ENCODE measurements at places on chromosomes 2 and 18.
A peak's percentile ranks its signal among the peaks of the same experiment; 100 is the strongest.

GRCh38 chr18:36283448-36283847 lies 14.1 kb upstream of the FHOD3 start:
- no peak for DNase-seq

GRCh38 chr2:77834360-77835002 lies 312.3 kb upstream of the LRRTM4 start:
- DNase-seq = no peak

DNA sequence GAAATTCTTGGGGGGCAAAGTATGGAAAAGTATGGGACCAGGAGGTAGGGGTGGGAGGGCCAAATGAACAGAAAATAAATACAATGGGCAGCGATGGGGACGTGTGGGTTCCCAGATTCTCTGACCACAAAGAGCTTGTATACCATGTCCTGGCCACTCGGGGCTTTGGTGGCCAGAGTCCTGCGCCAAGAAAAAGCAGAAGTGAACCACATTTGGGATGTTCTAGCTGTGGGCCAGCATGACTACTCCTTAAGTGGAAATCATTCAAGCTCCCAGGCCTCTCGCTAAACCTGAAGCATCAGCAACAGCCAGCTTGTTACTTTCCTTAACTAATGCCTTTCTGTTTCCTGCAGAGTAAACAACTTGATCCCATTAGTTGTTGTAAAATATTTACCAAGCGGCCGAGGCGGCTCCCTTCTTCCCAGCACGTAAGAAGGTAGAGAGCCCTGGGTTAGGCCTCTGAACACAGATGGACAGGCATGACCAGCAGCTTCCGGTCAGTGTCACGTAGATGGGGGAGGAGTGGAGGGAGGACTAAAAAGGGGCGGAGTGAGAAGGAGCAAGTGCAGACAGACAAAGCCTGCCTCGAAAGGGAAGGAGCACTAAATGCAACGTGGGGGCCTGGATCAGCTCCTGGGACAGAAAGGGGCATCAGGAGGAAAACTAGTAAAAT lies 88.2 kb downstream of the GALNT14 start:
- no peak for DNase-seq

DNA sequence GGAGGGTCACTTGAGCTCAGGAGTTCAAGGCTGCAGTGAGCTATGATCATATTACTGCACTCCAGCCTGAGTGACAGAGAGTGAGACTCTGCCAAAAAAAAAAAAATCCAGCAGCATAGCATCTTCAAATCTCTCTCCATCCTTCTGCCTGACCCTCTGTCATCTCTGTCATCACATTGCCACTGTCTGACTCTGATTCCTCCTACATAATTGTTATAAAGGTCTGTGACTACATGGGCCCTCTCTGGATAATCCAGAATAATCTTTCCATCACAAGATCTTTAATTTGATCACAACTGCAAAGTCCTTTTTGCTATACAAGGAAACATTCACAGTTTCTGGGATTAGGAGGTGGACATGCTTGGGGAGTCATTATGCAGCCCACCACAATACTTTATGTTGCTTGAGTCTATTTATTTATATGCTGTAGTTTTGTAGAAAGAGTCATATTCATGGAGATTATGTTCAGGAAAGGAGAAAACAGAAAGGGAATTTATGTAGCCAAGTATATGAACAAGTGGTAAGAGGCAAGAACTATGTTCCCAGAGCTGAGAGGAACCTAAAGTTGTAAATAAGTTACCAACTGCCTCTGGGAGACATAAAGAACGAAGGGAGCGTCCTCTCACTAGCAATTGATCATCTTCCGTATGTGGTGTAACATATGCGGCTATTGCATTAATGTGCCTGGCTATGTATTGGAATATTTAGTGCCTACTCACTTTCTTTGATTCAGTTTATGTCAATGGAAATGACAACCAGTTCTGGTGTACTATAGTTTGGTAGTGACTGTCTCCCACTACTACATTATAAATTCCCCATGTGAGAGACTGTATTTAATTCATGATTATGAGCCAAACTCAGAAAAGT lies 21.5 kb downstream of the RND3 start:
- no peak for DNase-seq

DNA sequence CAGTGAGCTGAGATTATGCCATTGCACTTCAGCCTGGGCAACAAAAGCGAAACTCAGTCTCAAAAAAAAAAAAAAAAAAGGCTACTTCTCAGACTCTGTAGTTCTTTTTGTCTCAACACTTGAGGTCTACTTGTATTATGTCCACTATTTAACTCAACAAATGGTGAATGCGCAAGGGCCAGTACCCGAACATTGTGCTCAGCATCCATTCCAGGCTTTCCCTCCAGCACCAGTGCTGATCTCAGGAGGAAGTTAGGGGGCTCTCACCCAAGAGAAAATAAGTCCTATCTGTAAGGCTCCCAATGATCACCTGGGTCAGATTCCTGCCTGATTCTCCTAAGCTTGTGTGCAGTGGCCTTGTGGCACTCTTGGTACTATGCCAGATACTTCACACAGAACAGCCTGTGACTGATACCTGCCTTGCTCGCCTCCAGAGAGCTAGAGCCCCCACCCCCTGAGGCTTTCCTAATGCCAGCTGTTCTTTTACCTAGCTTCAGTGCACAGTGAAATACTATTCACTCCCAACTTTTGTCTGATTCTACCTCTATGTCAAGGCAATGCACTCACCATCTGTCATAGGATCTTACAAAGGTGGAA lies 74.9 kb downstream of the INO80D start:
- no peak for DNase-seq

- peak; percentile 18 for DNase-seq
Measured at GRCh38 chr2:142868229-142868762, 9.2 kb upstream of the KYNU start.

DNA sequence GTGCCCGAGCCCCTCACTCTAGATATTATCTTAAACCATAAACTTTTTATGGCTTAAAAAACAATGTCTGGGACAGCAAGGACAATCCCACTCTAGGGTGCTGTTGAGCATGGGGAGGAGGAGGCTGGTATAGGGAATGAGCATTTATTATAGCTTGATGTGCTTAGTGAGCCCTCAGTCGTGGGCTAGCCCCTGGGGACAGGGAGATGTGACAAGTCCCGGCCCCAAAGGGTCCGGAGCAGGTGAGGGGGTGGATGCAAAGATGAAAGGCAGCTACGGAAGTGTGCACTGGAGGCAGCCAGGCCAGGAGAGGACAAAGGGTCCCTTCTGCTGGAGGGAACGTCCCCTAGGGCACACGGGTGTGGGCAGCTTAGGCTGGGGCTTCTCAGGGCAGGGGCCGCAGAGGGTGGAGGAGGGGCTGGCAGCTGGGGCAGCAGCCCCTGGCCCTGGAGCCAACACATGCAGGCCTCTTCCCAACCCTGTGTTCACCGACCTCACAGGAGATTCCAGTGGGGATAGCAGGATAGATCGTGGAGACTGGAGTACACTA lies 106.3 kb upstream of the GPC1 start:
- no peak for DNase-seq

- no peak for DNase-seq
Measured at GRCh38 chr2:13006426-13006825, 289.7 kb downstream of the TRIB2 start.

DNA sequence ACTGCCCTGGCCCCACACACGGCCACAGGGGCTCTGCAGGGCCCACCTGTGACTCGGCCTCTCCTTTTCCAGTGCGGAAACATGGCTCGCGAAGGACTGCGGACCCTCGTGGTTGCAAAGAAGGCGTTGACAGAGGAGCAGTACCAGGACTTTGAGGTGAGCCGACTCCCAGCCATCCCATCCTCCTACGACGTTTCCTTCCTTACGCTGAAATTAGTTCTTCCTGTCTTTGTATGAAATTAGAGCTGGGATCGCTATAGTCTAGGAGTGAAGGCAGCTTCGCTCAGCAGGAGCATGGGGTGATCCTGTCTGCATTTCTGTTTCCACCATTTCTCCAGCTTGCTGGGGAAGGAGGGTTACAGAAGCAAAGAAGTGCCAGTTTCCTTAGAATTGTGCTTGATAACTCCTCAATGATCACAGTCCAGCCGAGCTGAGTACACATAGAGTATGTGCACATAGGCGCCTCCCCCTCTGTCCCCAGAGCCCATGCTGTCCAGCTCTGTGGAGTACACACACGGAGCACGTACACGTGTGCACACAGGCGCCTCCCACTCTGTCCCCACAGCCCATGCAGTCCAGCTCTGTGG lies 59.1 kb upstream of the NFATC1 start:
- no peak for DNase-seq

DNA sequence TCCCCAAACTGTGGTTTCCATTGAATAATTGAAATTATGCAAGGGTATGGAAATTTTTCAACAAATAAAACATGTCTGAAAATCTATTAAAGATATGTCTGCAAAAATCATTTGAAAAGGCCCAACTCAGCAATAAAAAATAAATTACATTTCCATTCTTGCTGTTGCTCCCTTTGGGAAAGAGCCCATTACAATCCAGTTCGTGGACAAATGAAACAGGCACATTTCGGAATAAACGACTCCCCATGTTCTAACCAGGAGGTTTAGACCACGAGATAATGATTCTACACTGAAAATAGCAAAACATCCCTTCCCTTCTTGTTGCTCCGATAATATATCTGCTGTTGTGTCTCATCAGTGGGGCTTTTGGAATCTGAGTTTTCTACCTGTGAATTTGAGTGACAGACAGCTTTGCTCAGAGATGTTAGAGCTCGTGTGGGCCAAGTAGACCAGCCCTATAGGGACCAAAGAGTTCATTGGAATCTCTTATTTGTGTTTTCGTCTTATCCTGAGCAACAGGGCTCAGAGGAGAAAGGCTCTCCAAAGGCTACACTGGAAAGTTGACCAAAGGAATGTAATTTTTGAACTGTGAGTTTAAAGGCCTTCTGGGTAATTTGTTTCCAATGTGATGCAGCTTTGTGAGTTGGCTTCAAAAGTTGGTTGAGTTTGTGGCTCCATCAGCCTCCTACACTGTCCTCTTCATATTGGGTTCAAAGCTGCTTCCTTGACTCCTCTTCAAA lies 119.5 kb downstream of the ACTR3 start:
- DNase-seq = no peak

GRCh38 chr2:98985905-98986666 lies 50.1 kb upstream of the CRACDL start:
- DNase-seq = no peak

GRCh38 chr2:223057569-223057968 lies 5.6 kb downstream of the KCNE4 start:
- no peak for DNase-seq

- no peak for DNase-seq
Measured at GRCh38 chr18:5851998-5852397, 43.3 kb downstream of the TMEM200C start.

GRCh38 chr2:59389240-59389639 lies 1148.1 kb upstream of the FANCL start:
- no peak for DNase-seq

DNA sequence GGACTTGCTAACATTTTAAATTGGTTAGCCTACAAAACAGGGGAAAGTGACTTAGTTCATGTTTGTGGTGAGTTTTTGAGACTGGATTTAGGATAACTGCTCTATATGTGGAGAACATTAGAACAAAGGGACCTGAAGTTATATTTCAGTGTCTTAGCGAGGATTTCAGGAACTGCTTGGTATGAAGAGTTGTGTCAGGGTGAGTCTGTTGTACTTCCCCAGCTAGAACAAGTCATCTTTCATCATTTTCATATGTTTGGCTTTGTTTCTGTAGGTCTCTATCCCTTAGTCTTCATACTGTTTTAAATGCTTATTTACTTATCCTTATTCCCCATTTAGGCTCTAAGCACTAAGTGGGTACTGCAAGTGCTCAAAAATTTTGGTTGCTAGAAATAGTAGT lies 41.9 kb downstream of the KCMF1 start:
- DNase-seq = no peak

DNA sequence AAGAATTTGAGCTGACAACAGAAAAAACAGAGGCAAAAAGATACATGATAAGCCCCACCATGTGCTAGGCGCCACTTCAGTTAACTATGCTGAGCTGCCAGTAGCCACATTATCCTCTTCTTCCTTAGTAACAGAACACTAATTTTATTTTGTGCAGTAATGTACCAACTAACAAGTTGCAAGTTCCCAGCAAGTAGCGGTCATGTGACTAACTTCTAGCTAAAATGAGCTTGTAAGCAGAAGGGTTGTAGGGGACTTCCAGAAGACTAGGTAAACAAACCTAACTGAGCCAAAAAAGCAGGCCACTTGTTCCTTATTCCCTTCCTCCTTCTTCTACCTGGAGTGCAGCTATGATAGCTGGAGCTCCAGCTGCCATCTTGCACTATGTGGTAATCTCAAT lies 75.5 kb downstream of the DTNB start:
- no peak for DNase-seq

- DNase-seq = no peak
Measured at GRCh38 chr18:68102117-68102516, 585.6 kb upstream of the DSEL start.

- no peak for DNase-seq
Measured at GRCh38 chr18:77076111-77076510, 56.5 kb downstream of the MBP start.

DNA sequence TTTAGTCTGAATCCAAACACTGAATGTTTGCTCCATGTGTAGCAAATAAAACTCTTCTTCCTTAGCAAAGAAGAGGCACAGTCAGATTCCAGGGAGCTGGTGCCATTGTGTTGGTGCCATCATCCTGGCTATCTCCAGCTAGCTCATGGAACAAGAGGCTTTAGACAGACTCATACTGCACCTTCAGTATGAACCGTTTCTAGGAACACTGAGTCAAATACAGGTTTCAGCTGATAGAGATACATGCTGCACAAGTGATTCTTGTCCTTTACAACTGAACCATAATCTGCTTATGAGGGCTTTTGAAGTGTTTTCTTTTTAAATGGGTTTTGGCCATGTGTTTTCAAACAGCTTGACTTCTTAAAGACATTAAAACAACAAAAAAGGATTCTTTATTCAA lies 57.9 kb downstream of the DYNC1I2 start:
- no peak for DNase-seq

All from CD4-positive, alpha-beta T cell treated with Interleukin-2 at 100 ng/mL for 4 hours (primary cell).